Cerebellar nuclear complex (tissue), 1 donor: ENCODE measurements at places on chromosomes 2 and 18.

GRCh38 chr18:10408131-10408530 lies 46.3 kb upstream of the APCDD1 start:
- DNase-seq: no peak

GRCh38 chr2:227921648-227922047 lies 50.2 kb downstream of the DAW1 start:
- no peak for DNase-seq

DNA sequence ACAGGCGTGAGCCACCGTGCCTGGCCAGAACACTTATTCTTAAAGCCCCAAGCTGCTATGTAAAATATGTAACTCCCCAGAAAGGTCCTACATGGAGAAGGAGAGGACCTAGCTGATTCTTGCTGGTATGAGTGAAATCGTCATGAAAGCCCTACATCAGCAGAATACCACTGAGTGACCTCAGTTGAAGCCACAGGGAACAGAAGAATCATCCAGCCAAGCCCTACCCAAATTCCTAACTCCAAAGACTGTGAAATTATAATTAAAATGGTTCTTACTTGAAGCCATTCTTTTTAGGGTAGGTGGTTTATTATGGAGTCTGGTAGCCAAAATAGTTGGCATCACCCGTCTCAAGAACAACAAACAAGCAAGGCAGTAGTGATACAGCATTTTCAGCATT lies 4.5 kb upstream of the DTNB start:
- no peak for DNase-seq

GRCh38 chr2:189151906-189152305 lies 27.7 kb downstream of the COL5A2 start:
- DNase-seq: no peak

- no peak for DNase-seq
Observed at GRCh38 chr18:9575558-9575957, 38.8 kb downstream of the PPP4R1 start.
